Germinal center (tissue), 1 donor: ENCODE measurements at places on chromosomes 5 and 9.

DNA sequence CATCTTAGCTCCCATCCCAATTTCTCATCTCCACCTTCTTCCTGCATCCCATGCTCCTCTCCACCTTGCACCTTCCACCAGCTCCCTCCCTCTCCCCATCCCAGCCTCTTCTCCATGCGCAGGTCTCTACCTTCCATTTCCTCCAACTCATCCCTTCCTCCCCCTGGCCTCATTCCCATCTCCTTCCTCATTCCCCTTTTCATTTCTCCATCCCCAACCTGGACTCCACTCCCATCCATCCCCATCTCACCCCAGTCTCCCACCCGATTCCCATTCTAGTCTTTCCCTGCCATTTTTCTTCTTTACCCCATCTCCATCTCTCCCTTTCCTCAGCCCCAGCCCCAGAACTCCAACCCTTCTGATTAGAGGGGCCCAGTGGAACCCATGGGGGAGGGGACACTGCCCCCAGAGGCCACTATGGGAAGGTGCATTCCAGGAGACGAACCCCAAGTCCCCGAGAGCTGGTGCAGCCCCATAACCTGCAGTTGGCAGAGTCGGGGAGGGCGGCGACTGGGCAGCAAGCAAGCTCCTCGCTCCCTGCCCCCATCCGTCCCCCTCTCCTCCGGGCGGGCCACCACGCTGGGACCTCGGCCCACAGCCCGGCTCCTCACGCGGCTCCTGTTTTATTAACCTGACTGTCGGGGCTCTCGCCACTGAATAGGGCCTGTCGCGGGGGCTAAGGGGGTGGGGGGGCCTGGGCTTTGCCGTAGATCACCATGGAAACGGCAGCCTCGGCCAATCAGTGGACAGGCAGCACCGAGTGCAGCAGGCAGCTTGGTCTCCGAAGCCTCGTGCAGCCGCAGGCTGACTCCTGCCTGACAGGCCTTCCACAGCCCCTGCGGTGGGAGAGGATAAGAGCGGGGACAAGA, 66.7 kb downstream of the PCDH1 start:
- peak; percentile 77 for DNase-seq

- DNase-seq: no peak
These were observed 64.3 kb downstream of the ANGPTL2 start for GRCh38 chr9:127058011-127058644.

DNA sequence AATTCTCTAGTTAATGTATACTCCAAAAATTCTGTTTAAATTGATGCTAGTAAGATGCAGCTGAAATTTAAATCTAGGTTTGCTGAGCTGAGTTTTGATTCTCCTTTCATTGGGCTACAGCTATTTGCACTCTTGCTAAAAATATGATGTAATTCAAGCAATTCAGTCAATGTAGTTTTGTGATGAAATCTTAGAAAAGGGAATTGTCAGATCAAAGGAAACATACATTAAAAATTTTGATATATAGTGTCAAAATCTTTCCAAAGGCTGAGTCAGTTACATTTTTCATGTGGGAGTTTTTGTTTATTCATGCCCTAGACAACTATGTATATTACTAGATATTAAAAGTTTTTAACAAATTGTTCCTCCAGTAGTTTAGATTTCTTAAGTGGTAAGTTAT, 334.9 kb upstream of the DAB2 start:
- no peak for DNase-seq

GRCh38 chr5:81768935-81769452, 18.1 kb upstream of the SSBP2 start:
- DNase-seq: no peak

DNA sequence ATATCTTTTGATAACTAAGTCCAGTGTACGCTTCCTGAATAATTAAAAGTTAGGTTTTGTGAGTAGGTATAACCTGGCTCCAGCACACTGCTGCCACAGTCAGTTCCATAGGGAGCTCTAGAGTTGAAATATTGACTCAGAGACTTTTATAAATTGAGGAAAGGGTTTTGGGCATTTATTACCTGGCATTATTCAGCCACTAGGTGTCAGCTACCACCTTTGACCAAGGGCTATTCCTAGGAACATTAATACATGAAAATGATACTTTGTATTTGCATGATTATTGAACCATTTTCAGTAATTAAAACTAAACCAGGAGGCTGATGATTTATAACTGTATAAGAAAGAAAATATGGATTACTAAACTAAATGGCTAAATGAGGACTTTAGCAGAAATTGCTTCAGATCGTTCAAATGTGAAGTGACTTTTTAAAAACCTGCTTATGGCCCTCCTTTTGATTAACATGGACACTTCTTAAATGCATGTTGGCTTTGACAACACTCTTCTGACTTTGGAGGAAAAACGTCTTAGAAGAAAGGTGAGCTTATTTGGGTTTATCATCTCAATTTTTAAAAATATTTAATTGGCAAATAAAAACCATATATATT, 83.0 kb downstream of the SMC2 start:
- DNase-seq: no peak

GRCh38 chr5:40365342-40366330, 314.1 kb upstream of the PTGER4 start:
- DNase-seq: no peak

DNA sequence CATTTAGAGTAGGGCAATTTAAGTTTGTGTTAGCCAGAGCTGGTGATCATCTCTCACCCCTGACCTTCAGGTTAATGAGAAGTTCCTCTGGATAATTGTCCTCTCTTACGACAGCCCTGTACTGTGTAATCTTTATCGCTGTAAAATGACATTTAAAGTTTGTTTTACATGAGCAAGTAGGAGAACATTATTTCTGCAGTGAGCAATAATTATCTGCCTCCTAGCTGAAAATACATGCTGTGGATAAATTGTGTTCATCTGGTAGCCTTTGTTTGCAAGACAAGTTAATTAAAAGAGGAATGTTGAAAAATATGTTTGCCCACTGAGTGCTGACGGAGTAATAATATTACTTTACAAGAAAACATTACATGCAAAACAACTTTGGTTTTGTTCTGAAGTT, 1083.8 kb upstream of the NUDT12 start:
- no peak for DNase-seq
